ENCODE measurements at places on chromosomes 5 and 9. TPM values are rescaled to one million over a fixed set of nuclear protein-coding genes. Genes with fewer than 3 reads are reported as not detected.

IFNA14 gene
- not detected for total RNA-seq

WDR38 gene
- 0.33 TPM for total RNA-seq

CCL19 gene
- 8.5 TPM for total RNA-seq

GFPT2 gene
- 13.1 TPM for total RNA-seq

FOXD4L3 gene
- total RNA-seq: not detected

PKN3 gene
- 4.4 TPM for total RNA-seq

AMACR gene
- total RNA-seq: 10.6 TPM

ADRB2 gene
- total RNA-seq: 5.1 TPM

- DNase-seq: no peak
These were observed 107.0 kb upstream of the PCA3 start for GRCh38 chr9:76657265-76657664.

DNA sequence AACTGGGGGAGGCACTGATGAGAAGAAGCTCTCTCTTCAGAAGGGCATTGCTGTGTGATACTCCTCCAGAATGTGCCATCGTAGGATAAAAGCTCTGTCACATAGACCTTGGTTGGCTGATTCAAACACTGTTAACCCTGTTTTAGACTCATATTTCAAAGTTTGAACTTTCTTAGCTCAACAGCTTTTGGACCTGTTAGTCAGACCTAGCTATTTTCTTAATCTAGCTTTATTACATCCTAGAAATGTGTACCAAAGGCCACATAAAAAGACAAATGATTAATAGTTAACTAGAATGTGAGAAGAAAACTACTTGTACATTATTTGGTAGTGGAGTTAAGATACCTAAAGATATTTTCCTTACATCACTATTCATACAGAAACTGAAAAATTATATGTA lies 4.3 kb downstream of the RHOBTB3 start:
- DNase-seq: no peak

- DNase-seq: no peak
These were observed 14.1 kb upstream of the SEMA5A start for GRCh38 chr5:9559965-9560364.

DNA sequence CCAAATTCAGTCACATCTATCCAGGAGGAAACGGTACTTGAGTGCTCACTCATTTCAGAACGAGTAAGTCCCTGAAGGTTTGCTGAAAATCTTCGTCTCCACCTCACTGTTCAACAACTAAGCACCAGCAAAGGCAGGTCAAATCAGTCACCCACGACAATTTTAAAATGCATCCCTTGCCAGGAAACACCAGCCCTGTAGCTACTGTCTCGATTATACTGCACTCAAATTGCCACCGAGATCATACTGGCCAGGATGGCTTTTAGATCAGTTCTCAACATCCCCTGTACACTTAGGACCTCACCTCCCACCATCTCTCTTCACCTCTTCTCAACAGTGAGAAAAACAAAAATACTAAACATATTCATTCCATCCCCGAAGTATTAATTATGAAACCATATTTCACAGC lies 298.6 kb downstream of the AGTPBP1 start:
- DNase-seq: peak; percentile 35

- no peak for DNase-seq
These were observed 443.3 kb downstream of the CDK5RAP2 start for GRCh38 chr9:120136696-120137095.

DNA sequence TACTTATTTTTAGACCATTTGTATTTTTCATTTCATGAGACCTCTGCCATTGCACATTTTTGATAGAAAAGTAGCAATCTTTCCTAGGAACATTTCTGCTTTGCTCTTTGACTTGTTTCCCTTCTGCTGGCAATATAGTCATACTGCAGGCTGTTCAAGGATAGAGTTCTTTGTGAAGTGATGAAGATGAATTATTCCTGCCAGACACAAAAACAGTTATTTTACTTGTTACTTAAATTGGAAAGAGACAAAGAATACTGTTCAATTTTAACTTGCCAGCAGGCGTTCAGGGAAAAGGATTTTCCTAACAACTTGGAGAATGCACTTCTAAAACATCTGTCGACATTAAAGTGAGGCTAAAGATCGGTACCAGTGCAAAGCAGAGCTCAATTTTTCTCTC lies 251.7 kb upstream of the ACTBL2 start:
- DNase-seq: no peak
